NCI-H1436 treated with DMSO at 0.1 percent for 48 hours (cell line): ENCODE measurements at places on chromosomes 16 and 17.

- DNase-seq: no peak
Observed at GRCh38 chr17:34400301-34400931, 37.4 kb upstream of the CCL1 start.

- no peak for DNase-seq
Observed at GRCh38 chr16:48963306-48963705, 318.3 kb downstream of the CBLN1 start.

DNA sequence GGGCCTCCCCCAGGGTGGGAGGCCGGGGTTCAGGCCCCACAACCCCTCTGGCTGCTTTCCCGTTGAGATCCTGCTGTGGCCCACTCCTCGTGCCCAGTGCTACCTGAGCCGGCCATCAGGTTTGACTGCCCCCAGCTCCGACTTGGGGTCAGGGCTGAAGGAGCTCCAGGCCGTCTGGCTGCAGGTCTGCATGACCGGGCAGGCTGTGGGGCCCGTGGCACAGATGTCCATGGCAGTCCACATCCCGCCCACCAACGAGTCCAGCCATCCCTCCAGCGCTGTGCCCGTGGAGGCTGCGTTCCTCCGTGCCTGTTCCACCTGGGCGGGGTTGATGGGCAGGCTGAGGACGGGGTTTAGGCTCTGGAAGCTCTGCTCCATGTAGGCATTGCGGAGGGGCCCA lies 362.2 kb downstream of the XYLT1 start:
- no peak for DNase-seq

GRCh38 chr17:181245-182049 lies at the start of gene DOC2B:
DOC2B (minus strand) TSS chr17:181650; CDS start chr17:181479, 171 bp downstream.
- DNase-seq: no peak

- no peak for DNase-seq
Observed at GRCh38 chr17:13001991-13002615, 15.7 kb downstream of the ELAC2 start.

DNA sequence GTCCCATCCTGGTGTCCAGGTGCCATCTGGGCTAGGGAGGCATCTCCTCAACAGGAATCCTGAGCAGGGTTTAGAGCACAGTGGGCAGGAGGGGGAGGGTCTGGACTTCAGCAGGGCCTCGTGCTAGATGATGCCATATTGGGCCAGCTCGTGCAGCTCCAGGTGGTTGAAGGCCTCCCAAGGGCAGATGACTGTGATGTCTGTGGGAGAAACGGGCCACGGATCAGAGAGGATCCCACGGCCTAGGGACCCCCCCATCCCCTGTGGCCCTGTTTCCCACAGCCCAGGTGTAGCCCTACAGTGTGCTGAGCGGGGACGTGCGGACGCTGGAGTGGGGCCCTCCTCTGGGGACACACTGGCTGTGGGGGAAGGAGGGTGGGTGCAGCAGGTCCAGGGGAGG lies 5.4 kb downstream of the PDE6G start:
- DNase-seq: no peak

- DNase-seq: no peak
Observed at GRCh38 chr16:11977376-11978041, 975 bp downstream of the SNX29 start.

- DNase-seq: no peak
Observed at GRCh38 chr17:20103454-20104446, 94.6 kb downstream of the SPECC1 start.

DNA sequence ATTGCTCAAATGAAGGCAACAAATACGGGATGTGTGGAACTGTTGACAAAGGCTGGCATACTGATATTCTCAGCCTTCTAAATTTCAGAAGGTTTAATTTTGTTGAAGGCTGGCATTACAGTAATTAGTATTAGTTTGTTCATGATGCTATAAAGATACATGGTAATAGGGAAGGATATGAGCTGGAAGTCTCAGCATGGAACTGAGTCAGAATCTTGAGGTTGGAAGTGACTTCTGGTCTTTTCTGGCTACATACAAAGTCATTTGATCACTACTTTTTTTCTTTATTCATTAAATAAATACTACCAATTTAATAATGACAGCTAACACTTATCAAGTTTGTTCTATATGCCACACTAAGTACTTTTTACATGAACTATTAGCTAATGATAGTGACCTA lies 22.6 kb downstream of the RABEP1 start:
- DNase-seq: no peak

DNA sequence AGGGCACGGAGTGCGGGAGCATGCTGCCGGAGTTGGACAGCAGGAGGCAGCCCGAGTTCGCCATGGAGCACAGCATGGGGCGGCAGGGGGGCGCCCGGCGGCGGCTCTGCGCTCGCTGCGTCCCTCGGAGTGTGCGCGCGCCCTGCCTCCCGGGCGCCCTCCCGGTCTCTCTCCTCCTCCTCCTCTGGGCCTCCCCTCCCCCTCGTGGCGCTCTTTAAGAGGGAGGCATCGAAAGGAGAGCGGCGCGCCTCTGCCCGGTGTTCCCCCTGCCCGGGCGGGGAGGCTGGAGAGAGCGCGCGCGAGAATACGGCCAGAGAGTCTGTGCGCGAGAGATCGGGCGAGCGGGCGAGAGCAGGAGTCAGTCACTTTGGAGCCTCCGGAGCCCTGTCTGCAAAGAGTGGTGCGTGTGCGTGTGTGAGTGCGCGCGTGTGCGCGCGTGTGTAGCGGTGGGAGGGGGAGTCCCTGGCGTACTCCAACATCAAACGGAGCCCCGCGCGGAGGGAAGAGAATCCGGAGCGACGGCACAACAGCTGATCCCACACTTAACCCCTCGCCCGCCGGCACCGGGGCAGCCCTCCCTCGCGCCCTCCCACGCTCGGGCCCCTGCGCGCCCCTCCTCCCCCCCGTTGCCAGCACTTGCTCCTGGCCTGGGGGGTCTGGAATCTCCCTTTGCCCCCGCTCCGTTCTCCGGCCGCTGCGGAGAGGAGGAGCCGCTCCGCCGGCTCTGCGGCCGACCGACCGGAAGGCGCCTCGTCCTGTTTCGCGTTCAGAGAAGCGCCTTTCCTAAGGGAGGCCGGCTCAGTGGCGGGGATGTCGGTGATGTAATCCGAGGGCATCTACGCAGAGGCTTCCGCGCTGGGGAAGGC lies 108.9 kb downstream of the ENGASE start:
- DNase-seq: no peak

- DNase-seq: peak; percentile 69
Observed at GRCh38 chr17:73759734-73760438, 115.6 kb upstream of the SDK2 start.

DNA sequence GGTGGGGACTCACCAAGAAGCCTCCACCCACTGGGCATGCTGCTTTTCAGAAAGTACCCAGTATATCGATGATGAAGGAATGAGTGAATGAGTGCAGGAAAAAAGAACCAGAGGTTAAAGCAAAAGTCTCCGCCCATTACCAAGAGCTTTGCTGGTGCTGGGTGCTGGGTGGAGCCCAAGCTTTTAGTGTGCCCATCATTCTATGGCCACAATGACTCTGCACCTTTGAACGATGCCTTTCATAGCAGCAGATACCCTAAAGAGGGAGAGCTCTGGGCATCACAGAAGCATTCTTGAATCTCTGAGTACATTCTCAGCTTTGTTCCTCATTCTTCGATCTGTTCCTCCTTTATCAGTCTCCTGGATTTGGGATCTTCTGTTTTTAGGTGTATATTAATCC lies 450.7 kb upstream of the CCL2 start:
- no peak for DNase-seq

- DNase-seq: no peak
Observed at GRCh38 chr16:56048425-56049105, 142.7 kb upstream of the GNAO1 start.

DNA sequence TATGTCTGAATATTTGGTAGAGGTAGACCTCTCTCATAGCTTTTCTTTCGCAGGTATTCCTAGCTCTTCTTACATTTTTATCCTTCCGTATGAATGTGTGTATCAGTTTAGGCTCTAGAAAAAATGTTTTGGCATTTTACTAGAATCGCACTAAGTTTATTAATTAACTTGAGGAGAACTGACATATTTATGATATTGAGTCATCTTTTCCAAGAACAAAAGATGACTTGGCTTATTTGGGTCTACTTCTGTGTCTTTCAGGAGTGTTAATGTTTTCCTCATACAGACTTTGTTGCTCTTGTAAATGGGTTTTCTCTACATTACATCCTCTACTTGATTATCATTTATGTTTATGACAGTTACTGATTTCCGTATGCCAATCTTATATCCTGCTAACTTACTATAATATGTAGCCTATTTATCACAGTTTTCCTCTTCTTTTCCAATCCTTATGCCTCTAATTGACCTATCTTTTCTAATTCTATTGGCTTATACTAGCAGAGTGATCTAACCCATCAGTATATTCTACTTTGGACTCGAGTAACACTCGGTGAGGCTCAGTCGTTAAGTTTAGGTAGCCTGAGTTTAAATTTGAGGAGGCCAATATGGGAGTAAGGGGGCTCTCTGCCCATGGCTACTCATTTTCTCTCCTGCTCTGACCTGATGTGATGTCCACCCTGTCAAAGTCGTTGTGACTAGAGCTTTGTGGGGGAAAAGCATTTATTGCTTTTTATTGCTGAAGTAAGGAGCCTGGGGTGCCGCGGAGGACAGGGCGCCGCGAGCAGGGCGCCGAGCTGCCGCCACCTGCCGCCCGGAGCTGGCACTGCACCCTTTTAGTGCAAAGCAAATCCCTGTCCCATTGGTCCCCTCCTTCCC lies 20.0 kb downstream of the ST6GALNAC1 start:
- DNase-seq: no peak

GRCh38 chr17:44444735-44445105 lies 55.3 kb upstream of the ITGA2B start:
- no peak for DNase-seq

GRCh38 chr17:10620823-10621222 lies 36.3 kb downstream of the MYH3 start:
- DNase-seq: no peak

GRCh38 chr17:82007495-82008257 lies 15.0 kb downstream of the CENPX start:
- DNase-seq: no peak

GRCh38 chr17:47687748-47688147 lies 6.2 kb upstream of the TBKBP1 start:
- DNase-seq: no peak

DNA sequence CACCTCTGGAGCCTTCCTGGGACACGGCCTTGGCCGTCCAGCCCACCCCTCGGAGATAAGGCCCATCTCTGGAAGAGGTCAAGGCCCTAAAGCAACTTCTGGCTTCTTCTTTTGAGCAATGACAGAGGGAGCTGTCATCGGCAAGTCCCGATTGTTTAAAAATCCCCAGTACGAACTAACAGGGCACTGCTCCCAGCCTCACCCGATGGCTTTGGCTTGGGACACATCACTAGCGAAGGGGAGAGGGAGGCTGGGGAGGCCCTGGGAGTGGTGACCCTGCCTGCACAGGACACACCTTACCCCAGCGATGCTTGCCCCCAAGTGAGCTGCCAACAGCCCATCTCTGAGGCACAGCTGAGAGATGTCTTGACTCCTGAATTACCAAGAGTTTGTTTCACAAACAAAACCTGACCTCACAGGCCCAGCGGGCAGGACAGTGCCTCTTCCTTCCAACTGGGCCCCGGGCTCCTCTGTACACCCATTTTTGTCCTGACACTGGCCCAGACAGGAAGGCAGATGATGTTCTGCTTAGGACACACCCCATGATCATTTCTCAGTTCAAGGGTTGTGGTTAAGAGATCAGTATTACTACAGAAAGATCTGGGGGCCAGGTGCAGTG lies 4.8 kb downstream of the SYNGR2 start:
- no peak for DNase-seq

DNA sequence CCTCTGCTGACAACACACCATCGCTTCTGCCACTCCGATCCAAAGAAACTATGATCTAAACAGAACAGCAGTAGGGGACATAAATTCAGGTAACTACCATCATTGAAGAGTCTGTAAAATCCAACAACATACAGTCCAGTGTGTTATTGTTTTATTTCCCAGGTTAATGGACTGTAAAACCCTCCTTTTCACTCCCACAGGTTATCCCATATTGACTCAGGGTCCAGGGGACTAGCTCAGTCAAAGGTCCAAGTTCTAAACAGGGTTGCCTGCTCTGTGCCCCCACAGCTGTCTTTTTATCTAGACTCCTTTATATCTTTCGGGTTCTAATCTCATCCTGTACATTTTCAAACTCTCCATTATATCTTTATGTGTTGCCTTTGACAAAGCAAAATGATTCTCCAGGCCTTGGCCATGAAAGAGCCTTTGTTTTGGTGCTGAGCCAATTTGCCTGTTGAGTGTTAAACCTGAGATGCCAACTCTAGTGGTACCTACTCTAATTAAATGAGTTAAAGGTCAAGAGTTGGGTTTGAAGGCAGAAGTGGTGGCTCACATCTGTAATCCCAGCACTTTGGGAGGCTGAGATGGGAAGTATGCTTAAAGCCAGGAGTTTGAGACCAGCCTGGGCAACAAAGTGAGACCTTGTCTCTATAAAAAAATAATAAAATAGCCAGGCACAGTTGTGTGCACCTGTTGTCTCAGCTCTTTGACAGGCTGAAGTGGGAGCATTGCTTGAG lies 80.5 kb downstream of the SNX11 start:
- no peak for DNase-seq

- DNase-seq: no peak
Observed at GRCh38 chr17:2071455-2072281, 16.8 kb downstream of the HIC1 start.

DNA sequence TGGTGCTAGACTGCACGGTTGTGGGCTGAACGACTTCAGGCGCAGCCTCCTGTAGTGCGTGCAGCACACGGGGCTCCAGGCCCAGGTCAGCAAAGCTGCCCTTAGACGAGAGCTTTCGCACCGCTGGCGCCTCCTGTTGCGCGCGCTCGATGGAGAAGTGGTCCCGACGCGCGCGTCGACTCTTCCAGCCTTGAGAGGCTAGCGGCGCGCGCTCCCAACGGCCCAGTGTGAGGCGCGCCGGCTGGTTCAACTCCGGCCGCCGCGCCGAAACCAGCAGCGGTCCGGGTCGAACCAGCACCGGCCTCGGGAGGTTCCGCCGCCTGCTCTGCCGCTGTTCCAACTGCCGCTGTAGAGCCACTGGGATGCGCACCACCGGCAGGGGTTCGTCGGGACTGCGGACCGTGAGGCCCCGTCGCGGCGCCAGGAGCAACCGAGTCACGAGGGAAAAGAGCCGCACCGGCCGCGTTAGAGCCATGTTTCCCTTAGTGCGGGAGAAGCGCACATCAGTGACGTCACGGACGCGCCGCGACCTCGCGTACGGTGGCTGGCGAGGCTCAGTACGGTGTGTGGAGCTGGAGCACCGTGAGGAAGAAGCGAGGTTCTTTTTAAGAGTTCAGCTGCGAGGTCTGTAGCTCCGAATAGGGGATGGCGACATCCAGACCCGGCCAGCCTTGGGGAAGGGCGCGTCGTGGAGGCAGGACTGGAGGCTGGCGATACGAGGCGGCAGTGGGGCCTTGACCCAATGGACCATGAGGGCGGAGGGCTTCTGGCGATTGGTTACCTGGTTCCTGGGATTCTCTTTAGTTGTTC lies at the start of the genes DDX28 and DUS2:
Gene DDX28 (minus strand): TSS at position 505 of the 810 bp plus-strand sequence. CDS start 30 bp downstream, at position 475.
Gene DUS2 (plus strand): TSS at position 557 of the 810 bp plus-strand sequence. CDS start 14,740 bp downstream, outside the sequence.
- DNase-seq: peak; percentile 52

- DNase-seq: no peak
Observed at GRCh38 chr16:68499006-68499405, 40.1 kb upstream of the ZFP90 start.
